ENCODE measurements at places on chromosomes 3 and 15. TPM values are rescaled to one million over a fixed set of nuclear protein-coding genes. Genes with fewer than 3 reads are reported as not detected.

GRCh38 chr3:158152186-158152585 is 42.3 kb downstream of the RSRC1 start:
- H3K36me3 ChIP-seq: 0 out of 3 replicates have a peak, but pooled peaks cover 3% of the 10 kb centered on the region
- no peaks in the 10 kb centered on the region for H3K27me3 ChIP-seq
- H3K27ac ChIP-seq: no peak overlapping the region
- no peak for DNase-seq
- no peak overlapping the region for H3K4me3 ChIP-seq

GRCh38 chr3:157754451-157754850 is 251.2 kb upstream of the VEPH1 start:
- H3K27ac ChIP-seq: no peak overlapping the region
- H3K4me3 ChIP-seq: no peak overlapping the region
- no peaks in the 10 kb centered on the region for H3K36me3 ChIP-seq
- peaks cover 7% of the 10 kb centered on the region for H3K27me3 ChIP-seq
- no peaks in the 10 kb centered on the region for H3K4me1 ChIP-seq

GRCh38 chr3:107387555-107387954 is 10.3 kb downstream of the CCDC54 start:
- H3K27me3 ChIP-seq: no peaks in the 10 kb centered on the region
- no peaks in the 10 kb centered on the region for H3K4me1 ChIP-seq
- DNase-seq: no peak
- H3K36me3 ChIP-seq: no peaks in the 10 kb centered on the region
- H3K27ac ChIP-seq: no peak overlapping the region

DNA sequence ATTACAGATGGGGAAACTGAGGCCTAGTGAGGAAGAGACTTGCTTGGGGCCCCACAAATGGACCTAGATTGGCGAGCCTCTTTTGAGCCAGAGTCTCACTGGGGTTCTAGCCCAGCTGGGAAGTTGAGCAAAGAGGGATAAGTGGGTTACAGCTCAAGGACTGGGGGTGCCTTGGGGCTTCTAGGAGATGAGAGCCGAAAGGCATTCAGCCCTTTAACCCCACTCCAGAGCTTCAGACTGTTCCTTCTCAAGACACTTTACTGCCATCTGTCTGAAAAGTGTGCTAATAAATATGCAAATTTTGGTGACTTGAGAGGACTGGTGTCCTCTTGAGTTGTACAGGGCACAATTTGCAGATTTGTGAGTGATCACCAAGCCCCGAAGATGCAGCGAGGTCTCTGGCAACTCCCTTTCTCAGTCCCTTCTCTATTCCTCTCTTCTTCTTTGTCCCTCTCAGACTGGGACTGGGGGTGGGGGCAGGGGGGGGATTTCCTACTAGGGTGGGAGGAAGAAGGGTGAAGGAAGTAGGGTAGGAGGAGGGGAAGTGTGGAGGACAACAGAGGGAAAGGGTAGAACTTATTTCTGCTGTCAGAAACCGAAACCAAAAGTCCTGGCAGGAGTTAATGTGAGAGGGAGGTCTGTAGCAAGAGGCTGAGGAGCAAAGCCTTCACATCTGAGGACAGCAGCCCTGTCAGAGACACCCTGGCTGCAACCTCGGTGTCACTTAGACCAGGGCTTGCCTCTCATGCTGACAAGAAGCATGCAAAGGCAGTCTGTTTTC is 16.2 kb upstream of the ANKDD1A start:
- H3K27me3 ChIP-seq: no peaks in the 10 kb centered on the region
- H3K27ac ChIP-seq: no peak overlapping the region
- no peak for DNase-seq
- no peaks in the 10 kb centered on the region for H3K36me3 ChIP-seq

- H3K36me3 ChIP-seq: no peaks in the 10 kb centered on the region
- no peak for DNase-seq
- no peak overlapping the region for H3K4me3 ChIP-seq
- no peak overlapping the region for H3K27ac ChIP-seq
Observed at GRCh38 chr3:131914090-131914691, 120.6 kb downstream of the CPNE4 start.

GRCh38 chr3:124992041-124992440 is 57.5 kb upstream of the MUC13 start:
- H3K36me3 ChIP-seq: no peaks in the 10 kb centered on the region
- no peak overlapping the region for H3K4me3 ChIP-seq
- H3K27ac ChIP-seq: no peak overlapping the region
- DNase-seq: no peak

GRCh38 chr3:146640361-146640760 is 35.2 kb upstream of the PLSCR5 start:
- DNase-seq: no peak
- no peak overlapping the region for H3K4me3 ChIP-seq
- no peak overlapping the region for H3K27ac ChIP-seq
- H3K27me3 ChIP-seq: no peaks in the 10 kb centered on the region

DNA sequence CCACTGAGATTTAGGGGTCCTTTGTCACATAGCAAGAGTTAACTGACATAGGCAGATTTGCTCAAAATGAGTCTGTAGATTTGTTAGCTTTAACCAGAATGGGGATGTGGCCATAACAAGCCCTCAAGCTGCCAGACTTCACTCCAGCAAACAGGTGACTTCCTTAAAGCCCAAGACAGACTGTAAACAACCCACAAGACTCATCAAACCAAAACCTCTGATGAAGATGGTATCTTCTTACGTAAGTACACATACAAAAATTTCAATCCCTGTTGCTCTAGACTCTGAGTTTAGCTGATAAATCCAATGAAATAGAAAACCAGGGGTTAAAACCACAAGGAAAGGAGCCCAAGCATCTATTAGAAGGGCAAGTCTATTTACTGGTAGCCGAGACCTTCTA is 18.2 kb upstream of the ZBTB20 start:
- H3K36me3 ChIP-seq: no peaks in the 10 kb centered on the region
- H3K27ac ChIP-seq: no peak overlapping the region
- no peaks in the 10 kb centered on the region for H3K27me3 ChIP-seq
- DNase-seq: no peak
- no peak overlapping the region for H3K4me3 ChIP-seq

GRCh38 chr3:34408088-34408487 is 609.7 kb downstream of the PDCD6IP start:
- H3K4me3 ChIP-seq: no peak overlapping the region
- H3K36me3 ChIP-seq: no peaks in the 10 kb centered on the region
- H3K4me1 ChIP-seq: no peaks in the 10 kb centered on the region
- H3K27me3 ChIP-seq: no peaks in the 10 kb centered on the region
- no peak for DNase-seq

- H3K27ac ChIP-seq: no peak overlapping the region
- no peaks in the 10 kb centered on the region for H3K4me1 ChIP-seq
- no peaks in the 10 kb centered on the region for H3K27me3 ChIP-seq
- no peaks in the 10 kb centered on the region for H3K36me3 ChIP-seq
Observed at GRCh38 chr3:27385504-27385903, 16.3 kb upstream of the NEK10 start.

- no peak overlapping the region for H3K27ac ChIP-seq
- no peaks in the 10 kb centered on the region for H3K4me1 ChIP-seq
- H3K27me3 ChIP-seq: no peaks in the 10 kb centered on the region
- no peaks in the 10 kb centered on the region for H3K36me3 ChIP-seq
- no peak for DNase-seq
Observed at GRCh38 chr3:57048052-57048671, 12.3 kb upstream of the SPATA12 start.

DNA sequence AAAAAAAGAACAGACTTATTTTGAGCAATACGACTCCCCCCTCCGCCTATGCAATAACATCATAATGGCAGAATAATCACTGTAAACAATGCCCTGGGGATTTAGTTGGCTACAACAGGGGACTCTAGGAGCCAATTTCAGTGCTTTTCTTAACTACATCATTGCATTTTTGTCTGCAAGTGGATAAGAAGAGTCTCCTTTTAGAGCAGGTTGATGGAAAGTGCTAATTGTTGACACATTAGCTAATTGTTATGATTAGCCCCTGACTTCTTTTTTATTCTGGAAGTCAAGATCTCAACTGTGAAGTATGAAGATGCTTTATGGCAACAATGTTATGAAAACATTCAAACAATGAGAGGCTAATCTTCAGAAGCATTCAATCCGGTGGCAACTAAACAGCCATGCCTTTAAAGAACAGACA is 121.2 kb downstream of the MECOM start:
- H3K4me3 ChIP-seq: no peak overlapping the region
- no peaks in the 10 kb centered on the region for H3K4me1 ChIP-seq
- H3K27me3 ChIP-seq: no peaks in the 10 kb centered on the region
- no peak for DNase-seq
- H3K27ac ChIP-seq: no peak overlapping the region

- H3K4me3 ChIP-seq: no peak overlapping the region
- H3K27ac ChIP-seq: no peak overlapping the region
- no peaks in the 10 kb centered on the region for H3K4me1 ChIP-seq
- peaks cover 3% of the 10 kb centered on the region for H3K27me3 ChIP-seq
Observed at GRCh38 chr15:59453474-59454215, 15.7 kb downstream of the FAM81A start.

DNA sequence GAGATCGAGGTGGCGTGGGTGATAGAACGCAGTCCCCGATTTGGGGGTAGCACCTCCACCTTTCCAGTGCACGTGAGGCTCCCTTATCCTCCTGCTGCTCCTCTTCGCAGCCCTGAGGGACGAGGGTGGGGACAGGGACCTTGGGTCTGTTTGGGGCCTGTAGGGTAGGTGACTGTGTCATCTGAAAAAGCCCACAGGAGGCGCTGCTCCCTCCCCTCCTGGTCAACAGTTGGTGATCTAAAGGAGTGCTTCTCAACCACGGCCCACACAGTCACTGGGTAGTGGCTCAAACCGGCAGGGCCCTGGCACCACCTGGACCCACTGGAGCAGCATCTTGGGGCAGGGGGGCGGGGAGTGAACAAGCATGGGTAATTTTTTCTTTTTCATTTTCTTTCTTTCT is 7.1 kb downstream of the LRRK1 start:
- no peak overlapping the region for H3K4me3 ChIP-seq
- peak; percentile 29 for DNase-seq
- H3K4me1 ChIP-seq: no peaks in the 10 kb centered on the region
- no peak overlapping the region for H3K27ac ChIP-seq

DNA sequence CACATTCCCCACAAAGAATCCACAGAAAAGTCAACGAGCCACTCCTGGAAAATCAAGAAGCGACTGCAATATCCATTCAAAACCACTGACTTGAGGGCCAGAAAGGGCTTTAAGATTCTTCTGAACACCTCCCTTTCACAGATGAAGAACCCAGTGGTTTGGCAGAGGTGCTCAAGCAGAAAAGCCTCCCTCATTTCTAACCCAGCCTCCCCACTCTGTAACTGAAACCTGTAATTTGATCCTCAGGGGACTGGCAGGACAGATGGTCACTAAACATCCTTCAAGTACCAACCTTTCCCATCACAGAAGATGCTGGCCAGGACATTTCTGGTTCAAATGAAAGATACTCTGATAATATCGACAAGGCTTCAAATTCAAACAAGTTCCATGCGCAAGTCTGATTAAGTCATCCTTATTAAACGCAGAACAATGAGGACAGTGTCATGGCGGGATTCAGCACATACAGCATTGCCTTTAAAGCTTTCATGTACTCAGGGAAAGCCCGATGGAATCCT is 5.5 kb downstream of the SEMA5B start:
- no peak overlapping the region for H3K4me3 ChIP-seq
- H3K27ac ChIP-seq: no peak overlapping the region
- peaks cover 6% of the 10 kb centered on the region for H3K4me1 ChIP-seq

- no peak for DNase-seq
- no peak overlapping the region for H3K27ac ChIP-seq
- no peaks in the 10 kb centered on the region for H3K27me3 ChIP-seq
- H3K4me3 ChIP-seq: no peak overlapping the region
- H3K4me1 ChIP-seq: no peaks in the 10 kb centered on the region
Observed at GRCh38 chr3:97974996-97975395, 2.8 kb upstream of the RIOX2 start.

GRCh38 chr3:45020534-45020933 is 5.6 kb upstream of the CLEC3B start:
- no peak for DNase-seq
- H3K4me3 ChIP-seq: no peak overlapping the region
- peaks cover 5% of the 10 kb centered on the region for H3K4me1 ChIP-seq
- H3K27me3 ChIP-seq: no peaks in the 10 kb centered on the region
- H3K27ac ChIP-seq: no peak overlapping the region

GRCh38 chr15:96767703-96768434 is 437.4 kb downstream of the NR2F2 start:
- no peak for DNase-seq
- no peaks in the 10 kb centered on the region for H3K36me3 ChIP-seq
- no peak overlapping the region for H3K4me3 ChIP-seq
- H3K27ac ChIP-seq: no peak overlapping the region
- H3K4me1 ChIP-seq: no peaks in the 10 kb centered on the region
- H3K27me3 ChIP-seq: peaks cover 5% of the 10 kb centered on the region

- peaks cover 18% of the 10 kb centered on the region for H3K27me3 ChIP-seq
- no peaks in the 10 kb centered on the region for H3K36me3 ChIP-seq
- H3K4me3 ChIP-seq: no peak overlapping the region
Observed at GRCh38 chr3:32643354-32643753, 41.6 kb upstream of the CNOT10 start.

- no peak for DNase-seq
- H3K4me1 ChIP-seq: no peaks in the 10 kb centered on the region
- H3K36me3 ChIP-seq: no peaks in the 10 kb centered on the region
- H3K27ac ChIP-seq: no peak overlapping the region
- H3K27me3 ChIP-seq: no peaks in the 10 kb centered on the region
- no peak overlapping the region for H3K4me3 ChIP-seq
Observed at GRCh38 chr3:30084316-30084715, 522.1 kb upstream of the TGFBR2 start.

GRCh38 chr15:86236356-86237110 is 156.9 kb downstream of the AGBL1 start:
- no peaks in the 10 kb centered on the region for H3K27me3 ChIP-seq
- H3K36me3 ChIP-seq: no peaks in the 10 kb centered on the region
- DNase-seq: no peak

- DNase-seq: no peak
- no peak overlapping the region for H3K4me3 ChIP-seq
- no peak overlapping the region for H3K27ac ChIP-seq
- no peaks in the 10 kb centered on the region for H3K4me1 ChIP-seq
- H3K36me3 ChIP-seq: peaks cover 93% of the 10 kb centered on the region
- H3K27me3 ChIP-seq: no peaks in the 10 kb centered on the region
Observed at GRCh38 chr15:70053716-70054229, 43.9 kb downstream of the TLE3 start.

GRCh38 chr3:73624821-73625665 is at the start of gene PDZRN3:
Gene PDZRN3 (minus strand): TSS chr3:73624941.
- H3K27ac ChIP-seq: no peak within 1 kb of the TSS
- no peak within 1 kb of the TSS for H3K4me3 ChIP-seq
- no peaks in the 10 kb centered on the region for H3K36me3 ChIP-seq
- H3K4me1 ChIP-seq: no peaks in the 10 kb centered on the region
- DNase-seq: no peak
- H3K27me3 ChIP-seq: no peaks in the 10 kb centered on the region

Gene BFSP2
- total RNA-seq: not detected

Gene CX3CR1
- not detected for total RNA-seq

Gene SENP7
- total RNA-seq: 13.6 TPM

Gene CLDN1
- total RNA-seq: 0.34 TPM

Gene PLCB2
- total RNA-seq: 11.2 TPM

Gene RETNLB
- not detected for total RNA-seq

Gene IL17RD
- 0.25 TPM for total RNA-seq

Gene MUSTN1
- 0.78 TPM for total RNA-seq

Gene ECE2
- not detected for total RNA-seq

Gene LRRN1
- total RNA-seq: 0.25 TPM

All from K562 (cell line).